ENCODE measurements at places on chromosomes 12 and 14.

GRCh38 chr14:34912966-34913365 is 37.8 kb upstream of the BAZ1A start:
- DNase-seq: no peak

- no peak for DNase-seq
Observed at GRCh38 chr12:108313606-108314351, 25.3 kb downstream of the CMKLR1 start.

- DNase-seq: no peak
Observed at GRCh38 chr14:23580152-23580926, 1.7 kb upstream of the JPH4 start.

DNA sequence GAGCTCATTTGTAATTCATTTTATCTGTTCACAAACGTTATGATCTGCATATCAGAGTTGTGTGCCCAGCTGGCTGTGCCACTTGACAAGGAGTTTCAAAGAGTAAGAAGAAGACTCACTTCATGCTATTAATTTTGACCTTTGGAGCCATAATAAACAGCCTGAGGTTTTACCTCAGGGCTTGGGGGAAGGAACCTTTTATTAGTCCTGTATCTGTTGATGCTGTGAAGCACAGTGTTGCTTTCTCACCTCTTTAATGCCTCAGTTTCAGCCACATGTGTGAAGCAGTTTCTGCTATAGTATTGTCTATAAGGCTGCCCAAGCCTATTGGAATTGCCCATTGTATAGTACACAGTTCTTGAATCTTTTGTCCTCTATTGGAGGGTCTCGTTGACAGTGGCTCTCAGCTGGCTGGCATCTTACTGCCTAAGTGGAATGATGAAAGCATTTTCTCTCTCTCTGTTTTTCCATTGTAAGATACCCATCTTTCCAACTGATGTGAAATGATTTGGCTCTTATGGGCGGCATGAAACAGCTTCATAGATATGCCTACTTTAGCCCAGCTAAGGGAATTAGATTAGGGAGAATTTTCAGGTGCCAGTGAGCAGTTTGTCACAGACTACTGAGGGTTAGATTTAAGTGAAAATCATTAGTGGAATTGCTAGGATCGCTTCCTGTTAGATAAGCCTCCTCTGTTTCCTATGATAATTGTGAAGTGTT is 34.7 kb downstream of the GPATCH2L start:
- no peak for DNase-seq

- DNase-seq: no peak
Observed at GRCh38 chr12:110917961-110918360, 2.4 kb downstream of the MYL2 start.

DNA sequence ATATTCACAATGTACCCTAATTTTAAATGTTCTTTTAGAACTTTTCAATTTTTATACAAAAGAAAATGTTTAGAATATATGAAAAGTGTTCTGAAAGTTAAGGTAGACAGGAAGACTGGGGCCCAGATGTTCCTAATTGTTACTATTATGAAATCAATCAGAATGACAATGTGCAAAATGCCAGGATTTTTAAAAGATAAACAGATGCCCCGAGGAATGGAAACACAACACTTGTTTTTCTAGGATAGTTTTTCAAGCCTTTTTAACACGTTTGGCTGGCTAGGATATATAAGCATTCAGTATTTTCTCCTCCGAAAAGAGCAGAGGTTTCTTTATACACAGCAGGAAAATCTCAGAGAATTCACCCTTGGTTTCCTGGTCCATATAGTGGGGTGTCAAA is 106.8 kb downstream of the ESR2 start:
- no peak for DNase-seq

GRCh38 chr14:45140661-45141187 is 5.0 kb downstream of the FANCM start:
- DNase-seq: no peak

GRCh38 chr12:91763654-91764370 is 381.8 kb downstream of the BTG1 start:
- no peak for DNase-seq

DNA sequence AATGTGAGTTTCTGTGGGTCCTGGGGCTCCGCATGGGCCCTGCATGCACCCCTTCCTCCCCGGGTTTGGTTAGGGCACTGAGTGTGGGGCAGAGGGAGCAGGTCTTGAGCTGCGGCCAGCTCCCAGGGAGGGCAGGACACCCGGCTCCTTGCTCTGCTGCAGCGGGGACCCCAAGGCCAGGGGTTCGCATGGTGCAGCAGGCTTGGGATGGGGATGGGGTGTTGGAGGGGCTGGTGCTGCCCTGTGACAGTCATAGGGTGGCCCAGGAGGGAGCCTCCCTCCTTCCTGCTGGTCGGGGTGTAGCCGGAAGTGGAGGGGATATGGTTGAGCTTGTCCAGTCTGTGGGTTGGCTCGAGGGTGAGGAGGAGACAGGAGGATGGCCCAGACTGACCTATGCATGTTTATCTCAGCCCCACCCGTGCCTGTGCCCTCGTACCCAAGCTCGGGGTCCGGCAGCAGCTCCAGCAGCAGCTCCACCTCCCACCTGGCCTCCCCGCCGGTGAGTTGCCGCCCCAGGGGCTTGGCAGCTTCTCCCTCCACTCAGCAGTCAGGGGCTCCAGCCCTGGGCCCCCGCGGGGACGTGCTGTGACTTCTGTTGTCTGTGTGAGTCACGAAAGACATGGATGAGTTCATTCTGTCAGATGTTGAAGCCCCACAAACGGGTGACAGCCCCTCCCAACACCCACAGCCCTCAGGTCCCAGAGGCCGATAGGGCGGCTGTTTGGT is 16.0 kb downstream of the ULK1 start:
- DNase-seq: no peak

GRCh38 chr12:18443768-18444437 is 182.6 kb downstream of the PIK3C2G start:
- DNase-seq: no peak

DNA sequence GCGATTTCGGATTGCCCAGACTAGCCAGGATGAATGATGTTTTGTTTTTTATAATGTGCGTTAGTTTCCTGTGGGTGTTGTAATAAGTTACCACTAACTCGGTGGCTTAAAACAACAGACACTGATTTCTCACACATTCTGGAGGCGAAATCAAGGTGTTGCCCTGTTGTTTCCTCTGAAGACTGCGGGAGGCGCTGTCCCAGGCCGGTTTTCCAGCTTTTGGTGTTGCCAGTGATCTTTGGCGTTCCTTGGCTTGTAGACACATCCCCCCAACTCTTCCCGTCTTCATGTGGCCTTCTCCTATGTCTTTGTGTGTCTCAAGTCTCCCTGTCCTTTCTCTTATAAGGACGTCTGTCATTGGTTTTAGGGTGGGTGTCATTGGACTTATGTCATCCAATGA is 267.7 kb downstream of the AACS start:
- DNase-seq: no peak

DNA sequence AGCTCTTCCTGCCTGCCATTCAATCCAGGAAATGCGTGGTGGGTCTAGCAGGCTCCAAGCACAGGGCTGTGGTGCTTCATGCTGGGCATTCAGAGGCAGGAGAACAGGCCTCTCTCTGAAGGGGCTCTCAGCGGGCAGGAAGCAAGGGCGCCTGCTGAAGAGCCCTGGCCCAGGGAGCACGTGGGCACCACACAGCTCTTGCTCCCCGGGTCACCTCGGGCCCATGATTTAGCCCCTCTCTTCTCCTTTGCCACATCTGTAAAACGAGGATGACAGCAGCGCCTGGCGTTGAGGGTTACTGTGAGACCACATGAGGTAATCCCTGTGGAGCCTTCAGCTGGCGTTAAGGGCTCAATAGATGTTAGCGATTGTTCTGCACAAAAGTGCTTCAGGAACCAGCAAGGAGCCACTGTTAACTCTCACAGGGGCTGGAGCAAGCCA is 37.6 kb upstream of the SPTLC2 start:
- no peak for DNase-seq

DNA sequence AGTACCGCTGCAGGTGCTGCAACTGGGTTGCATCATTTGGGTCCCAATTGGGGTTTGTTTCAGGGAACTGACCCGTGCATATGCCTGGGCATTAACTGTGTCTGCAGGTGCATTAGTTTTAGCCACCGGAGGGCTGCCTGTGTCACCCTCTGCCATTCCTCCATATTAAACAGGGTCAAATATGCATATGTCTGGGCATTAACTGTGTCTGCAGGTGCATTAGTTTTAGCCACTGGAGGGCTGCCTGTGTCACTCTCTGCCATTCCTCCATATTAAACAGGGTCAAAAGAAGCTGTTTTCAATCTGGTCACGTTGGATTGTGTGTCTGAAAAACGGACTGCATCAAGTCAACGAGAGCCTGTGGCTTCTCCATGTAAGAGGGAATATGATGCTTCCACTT is 1317.0 kb downstream of the TMEM121 start:
- no peak for DNase-seq

DNA sequence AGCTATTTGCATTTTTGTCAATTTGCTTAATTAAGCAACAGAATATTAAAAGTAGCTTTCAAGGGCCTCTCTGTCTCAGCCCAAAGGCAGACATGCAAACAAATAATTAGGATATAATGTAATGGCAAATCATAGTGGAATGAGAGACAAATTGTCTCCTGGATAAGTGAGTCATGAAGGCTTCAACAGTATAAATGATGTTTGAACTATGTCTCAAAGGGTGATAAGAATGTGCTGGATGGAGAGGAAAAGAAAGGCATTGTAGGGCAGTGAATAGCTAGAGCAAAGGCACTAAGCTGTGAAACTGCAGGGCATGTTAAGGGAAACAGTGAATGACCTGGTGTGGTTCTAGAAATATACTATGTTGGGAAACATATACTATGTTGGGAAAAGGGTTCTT is 53.5 kb upstream of the PPP1R12A start:
- DNase-seq: no peak

DNA sequence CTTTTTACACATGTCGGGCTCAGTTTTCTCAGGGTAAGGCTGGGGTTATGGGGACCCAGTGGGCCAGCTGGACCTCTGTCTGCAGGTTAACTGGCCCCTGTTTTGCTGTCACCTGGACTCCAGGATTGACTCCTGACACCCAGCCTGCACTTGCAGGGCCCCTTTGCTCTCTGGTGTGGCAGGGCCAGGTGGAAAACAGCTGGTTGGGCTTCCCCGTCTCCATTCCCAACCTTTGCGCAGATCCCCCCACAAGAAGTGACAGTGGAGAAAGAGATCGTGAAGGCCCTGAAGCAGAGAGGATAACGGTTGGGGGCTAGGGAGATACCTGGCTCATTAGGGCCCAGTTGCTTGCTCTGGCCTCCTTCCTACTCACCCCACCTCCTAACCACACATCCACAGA is 1.5 kb upstream of the PPP1R1A start:
- DNase-seq: no peak

DNA sequence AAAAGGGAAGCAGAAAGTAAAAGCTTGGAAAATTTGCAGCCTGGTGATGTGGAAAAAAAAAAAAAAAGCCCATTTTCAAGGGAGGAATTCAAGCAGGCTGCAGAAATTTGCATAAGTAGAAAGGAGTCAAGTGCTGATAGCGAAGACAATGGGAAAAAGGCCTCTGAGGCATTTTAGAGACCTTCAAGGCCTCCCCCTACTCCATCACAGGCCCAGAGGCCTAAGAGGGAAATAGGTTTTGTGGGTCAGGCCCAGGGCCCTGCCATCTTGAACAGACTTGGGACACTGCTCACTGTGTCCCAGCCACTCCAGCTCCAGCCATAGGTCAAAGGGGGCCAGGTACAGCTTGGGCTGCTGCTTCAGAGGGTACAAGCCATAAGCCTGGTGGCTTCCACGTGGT is 13.8 kb upstream of the PRKD1 start:
- DNase-seq: no peak

DNA sequence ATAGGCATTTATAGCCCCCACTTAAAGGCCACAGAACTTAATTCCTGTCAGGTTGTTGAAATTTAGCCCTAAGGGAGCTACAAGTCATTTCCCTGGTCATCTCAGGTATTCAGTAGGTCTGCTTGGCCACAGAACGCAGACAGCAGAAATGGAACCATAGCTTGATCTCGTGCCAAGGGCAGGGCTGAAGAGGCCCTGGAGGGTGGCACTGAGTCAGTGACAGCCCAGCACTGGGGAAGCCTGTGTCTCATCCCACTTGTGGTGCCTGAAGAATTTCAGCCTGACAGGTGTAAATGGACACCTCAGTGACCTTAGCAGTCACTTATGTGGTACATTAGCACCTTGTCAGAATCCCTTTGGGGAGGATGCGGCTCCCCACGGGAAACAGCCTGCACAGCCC is 6.6 kb downstream of the PRKAB1 start:
- no peak for DNase-seq

- no peak for DNase-seq
Observed at GRCh38 chr14:98183556-98183955, 1088.4 kb downstream of the BCL11B start.

DNA sequence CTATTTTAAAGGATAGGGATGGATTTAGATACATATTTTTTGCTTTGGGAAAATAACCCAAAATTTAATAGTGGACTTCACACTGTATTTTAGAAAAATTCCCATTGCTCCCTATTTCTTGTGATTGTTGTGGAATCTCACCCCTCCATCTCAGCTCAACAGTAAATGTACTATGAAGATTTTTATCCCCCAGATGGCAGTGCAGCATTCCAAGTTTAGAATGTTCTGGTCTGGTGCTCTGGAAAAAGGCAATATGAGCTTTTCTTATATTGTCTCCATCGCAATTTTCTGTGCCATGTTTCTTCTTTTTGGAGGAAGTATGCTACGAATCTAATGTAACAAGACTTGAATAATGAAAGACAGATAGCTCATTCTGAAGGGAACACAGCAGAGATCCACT is 471.7 kb upstream of the SYT1 start:
- no peak for DNase-seq

GRCh38 chr14:33962016-33962415 is 11.1 kb upstream of the EGLN3 start:
- no peak for DNase-seq
